ENCODE measurements at places on chromosomes 3 and 15.

- DNase-seq, result no peak
These were observed 372.0 kb downstream of the GABRG3 start for GRCh38 chr15:27342991-27343390.

- DNase-seq, result no peak
These were observed 50.3 kb downstream of the SHQ1 start for GRCh38 chr3:72797773-72798543.

DNA sequence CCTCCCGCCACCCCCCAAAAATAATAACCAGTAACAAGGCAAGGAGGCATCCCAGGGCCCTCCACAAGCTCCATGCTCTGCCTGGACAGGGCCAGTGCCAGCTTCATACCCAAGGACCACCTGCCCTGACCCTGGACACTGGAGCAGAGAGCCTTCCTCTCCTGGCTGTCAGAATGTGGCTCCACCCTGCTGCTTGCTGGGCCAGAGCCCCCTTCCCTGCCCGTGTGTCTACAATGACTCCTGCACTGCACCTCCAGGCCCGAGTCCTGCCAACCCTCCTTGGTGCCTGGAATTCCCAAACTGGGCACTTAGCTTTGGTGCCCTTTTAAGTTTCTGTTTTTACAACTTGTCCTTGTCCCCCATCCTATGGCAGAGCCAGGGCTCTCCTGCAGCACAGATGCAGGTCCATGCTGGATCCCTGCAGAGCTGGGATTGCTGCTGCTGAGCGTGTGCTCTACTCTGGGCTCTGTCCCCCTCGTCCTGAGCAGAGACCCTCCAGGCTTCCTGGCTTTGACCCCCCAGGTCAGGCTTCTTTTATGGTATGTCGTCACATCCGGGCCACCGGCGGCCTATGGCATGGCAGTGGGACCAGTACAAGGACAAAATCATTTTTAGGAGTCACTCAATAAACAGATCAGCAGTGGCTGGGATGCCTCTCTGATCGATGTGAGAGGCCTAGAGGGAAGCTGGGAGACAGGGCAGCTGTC is 11.4 kb upstream of the SNRPA1 start:
- DNase-seq, result no peak

- DNase-seq, result no peak
These were observed 35.5 kb downstream of the UBE2E2 start for GRCh38 chr3:23238578-23238977.

DNA sequence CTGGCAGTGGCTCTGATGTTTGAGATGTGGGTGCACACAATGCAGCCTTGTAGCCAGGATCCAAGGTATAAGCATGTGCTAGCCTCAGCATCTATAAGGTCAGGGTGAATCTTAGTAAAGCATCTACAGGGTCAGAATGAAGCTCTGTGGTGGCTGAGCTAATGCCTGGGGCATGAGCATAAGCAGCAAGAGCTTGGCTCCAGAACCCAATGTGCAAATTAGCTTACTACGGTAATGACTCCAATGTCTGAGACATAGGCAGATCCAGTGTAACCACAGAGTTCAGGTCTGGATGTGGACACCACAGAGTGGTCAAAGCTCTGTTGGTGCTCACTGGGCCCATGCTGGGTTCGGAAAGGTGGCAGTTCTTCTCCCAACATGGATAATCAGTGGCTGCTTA is 304.5 kb upstream of the NECTIN3 start:
- no peak for DNase-seq

- no peak for DNase-seq
These were observed 43.4 kb downstream of the MUC20 start for GRCh38 chr3:195763843-195764825.

- peak; percentile 30 for DNase-seq
These were observed 4.0 kb upstream of the MGA start for GRCh38 chr15:41656188-41656587.

GRCh38 chr3:114035896-114036295 is 20.4 kb downstream of the CCDC191 start:
- DNase-seq, result no peak

DNA sequence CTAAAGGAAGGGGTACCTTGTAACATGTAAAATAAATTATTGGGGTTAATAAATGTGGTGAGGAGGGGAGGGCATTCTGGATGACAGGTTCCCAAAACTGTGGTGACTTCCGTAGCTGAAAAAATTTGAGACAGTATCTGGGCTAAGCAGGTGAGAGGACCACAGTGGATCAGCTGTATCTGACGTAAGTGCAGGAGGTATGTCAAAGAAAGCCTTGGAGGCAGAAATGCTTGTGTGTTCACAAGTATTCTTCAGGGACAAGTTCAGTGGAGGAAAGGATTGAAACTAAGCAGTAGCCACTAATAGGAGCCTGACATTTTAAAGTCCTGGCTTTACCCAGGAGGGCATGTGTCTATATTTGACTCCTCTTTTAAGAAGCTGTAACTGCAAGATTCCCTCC is 52.0 kb downstream of the CD86 start:
- DNase-seq, result no peak

- DNase-seq, result no peak
These were observed 378.2 kb downstream of the MECOM start for GRCh38 chr3:169285057-169286033.

GRCh38 chr3:135125171-135125801 is 330.2 kb downstream of the EPHB1 start:
- peak; percentile 49 for DNase-seq

- DNase-seq, result no peak
These were observed 114.4 kb downstream of the RYR3 start for GRCh38 chr15:33425142-33425541.

- DNase-seq, result no peak
These were observed 413.0 kb upstream of the RBMS3 start for GRCh38 chr3:28867836-28868235.

- no peak for DNase-seq
These were observed 778.0 kb downstream of the AGBL1 start for GRCh38 chr15:86857701-86858100.

DNA sequence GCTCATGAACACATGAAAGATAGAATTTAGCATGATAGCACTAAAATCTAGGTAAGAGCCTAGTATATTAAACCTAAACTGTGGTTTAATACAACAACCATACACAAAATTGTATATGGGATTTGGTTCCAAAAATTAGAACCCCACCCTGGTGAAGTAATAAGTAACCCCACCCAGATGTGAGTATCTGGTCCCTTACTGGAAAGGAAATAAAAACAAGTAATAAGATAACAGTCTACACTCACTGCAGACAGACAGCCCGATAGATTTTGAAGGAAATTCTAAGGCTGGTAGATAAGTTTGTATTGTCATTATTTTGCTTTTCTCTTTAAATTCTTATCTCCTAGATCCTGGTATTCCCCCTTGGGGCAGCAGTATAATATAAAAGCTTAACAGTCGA is 184.9 kb downstream of the ZBTB20 start:
- no peak for DNase-seq

- DNase-seq, result no peak
These were observed 127.7 kb downstream of the LRRC3B start for GRCh38 chr3:26750263-26750662.

DNA sequence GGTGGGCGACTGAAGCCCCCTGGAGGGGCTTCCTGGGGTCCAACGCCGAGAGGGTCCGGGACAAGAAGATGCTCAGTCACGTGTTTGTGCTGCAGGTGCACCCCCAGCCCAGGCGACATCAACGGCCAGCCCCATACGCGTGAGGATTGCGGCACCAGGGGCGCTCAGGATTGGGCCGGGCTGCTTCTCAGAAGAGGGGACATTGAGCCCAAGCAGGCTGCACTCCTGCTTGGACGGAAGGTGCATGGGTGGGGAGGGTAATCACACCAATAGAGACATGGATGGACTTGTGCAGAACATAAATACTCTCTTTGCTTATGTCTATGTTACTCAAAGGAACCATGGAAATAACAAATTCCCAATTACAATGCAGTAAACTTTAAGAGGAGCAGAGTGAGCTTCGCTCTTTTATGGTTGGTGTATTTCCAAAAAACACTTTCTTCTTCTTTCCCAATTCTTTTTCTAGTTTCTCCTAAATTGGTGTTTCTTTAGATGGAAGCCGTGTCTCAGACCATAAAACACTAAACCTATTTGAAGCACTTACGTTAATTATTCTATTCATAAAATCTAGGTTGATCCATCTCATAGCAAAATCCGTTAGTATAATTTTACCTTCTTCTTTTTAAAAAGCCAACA is 182.7 kb downstream of the GOLGA6L6 start:
- no peak for DNase-seq

GRCh38 chr3:125443923-125444322 is 68.8 kb upstream of the ZNF148 start:
- DNase-seq, result no peak

DNA sequence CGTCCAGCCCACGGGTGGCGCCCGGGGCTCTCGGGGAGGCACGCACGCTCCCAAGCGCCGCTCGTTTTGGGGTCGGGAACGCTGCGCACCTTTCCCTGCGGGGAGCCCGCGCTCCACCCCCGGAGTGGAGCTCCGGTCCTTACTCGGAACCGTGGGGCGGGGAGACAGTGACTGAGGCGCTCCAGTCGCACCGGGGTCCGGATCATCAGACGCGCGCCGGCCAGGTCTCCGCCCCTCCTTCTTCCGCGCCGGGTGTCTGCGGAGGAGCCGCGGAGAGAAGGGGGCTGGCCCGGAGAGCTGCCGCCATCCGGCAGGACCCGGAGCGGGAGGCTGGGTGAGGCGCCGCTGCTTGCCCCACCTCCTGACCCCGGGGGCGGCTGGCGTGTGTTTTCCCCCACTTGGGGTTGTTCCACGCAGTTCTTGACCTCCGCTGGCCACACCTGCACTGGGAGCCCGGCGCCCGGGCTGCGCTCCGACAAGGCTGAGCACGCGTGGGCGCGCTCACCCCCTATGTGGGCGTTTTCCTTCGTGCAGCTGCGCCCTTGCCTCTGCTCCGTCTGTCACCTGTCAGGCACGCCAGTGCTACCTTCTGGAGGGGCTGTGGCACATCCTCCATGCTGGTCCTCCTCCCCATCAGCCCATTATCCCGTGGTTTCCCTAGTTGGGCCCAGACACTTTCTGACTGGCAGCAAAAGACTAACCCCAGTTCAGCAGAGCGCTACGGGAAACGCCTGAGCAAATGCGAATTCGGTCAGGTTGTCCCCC is at the start of gene MCF2L2:
Gene MCF2L2 (minus strand): TSS at position 173 of the 765 bp plus-strand sequence. CDS start 642 bp downstream, outside the sequence.
- DNase-seq, result peak; percentile 79

- peak; percentile 16 for DNase-seq
These were observed 40.4 kb downstream of the WHAMM start for GRCh38 chr15:82849556-82850512.

- DNase-seq, result no peak
These were observed 69.3 kb downstream of the CD47 start for GRCh38 chr3:108021533-108021932.

GRCh38 chr3:146638718-146639117 is 33.6 kb upstream of the PLSCR5 start:
- DNase-seq, result no peak

DNA sequence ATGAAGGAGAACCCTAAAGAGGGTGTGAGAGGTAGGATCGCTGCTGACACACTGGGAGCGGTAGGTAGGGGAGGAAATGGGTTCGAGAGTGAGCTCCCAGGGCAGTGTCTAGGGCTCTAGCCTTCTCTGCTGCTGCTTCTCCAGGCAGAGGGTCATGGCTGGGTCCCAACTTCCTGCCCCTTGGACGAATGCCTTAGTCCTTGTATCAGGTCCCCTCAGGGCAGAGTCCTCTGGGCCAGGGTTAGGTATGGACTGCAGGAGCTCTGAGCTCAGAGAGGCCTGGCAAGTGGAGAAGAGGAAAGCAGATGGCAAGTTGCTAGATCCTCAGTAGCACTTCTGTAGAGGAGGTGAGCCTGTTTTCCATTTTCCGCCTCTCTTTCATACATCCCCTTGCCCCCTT is 2.9 kb downstream of the CORO2B start:
- no peak for DNase-seq

DNA sequence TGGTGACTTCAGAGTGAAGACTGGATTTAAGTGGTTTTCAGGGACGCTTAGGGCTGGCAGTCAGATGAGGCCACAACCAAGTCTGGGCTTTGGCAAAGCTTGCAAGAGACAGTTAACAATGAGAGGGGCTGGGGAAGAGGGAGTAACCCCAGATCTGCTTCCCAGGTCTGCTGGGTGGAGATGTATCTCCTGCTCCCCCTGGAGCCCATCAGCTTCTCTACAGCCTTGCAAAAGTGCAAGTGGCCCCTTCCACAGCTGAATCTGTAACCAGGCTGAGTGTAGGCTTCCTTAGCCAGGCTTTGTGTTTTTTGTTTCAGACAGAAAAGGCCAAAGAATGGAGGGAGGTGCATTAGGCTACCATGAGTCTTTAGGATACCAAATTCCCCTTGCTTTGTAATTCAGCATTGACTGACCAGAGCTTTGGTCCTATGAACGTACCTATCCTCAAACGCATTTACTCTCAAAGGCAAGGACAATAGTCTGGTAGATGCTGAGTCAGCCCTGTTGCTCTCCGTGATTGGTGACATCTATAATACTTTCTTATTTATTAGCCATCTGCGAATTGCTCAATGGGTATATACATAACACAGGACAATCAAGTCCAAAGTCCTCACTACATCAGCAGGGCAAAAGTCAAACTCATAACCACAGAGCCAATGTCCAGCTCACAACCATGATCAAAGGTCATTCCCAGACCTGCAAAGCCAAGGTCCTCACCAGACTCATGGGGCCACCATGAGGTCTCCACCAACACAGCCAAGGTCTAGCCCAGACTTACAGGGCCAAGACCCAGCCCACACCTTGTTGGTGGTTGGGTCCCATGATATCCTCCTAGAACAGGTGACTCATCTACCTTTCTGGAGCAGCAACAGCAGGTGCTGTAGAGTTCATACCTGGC is 17.1 kb downstream of the CCDC13 start:
- no peak for DNase-seq
